Central memory CD4-positive, alpha-beta T cell (primary cell): ENCODE measurements at places on chromosomes 7 and 10.

GRCh38 chr10:11147722-11148121 is 130.1 kb downstream of the CELF2 start:
- no peak for DNase-seq

- DNase-seq: no peak
These were observed 166.9 kb upstream of the BMPER start for GRCh38 chr7:33738260-33738935.

- DNase-seq: no peak
These were observed 225.3 kb downstream of the PTEN start for GRCh38 chr10:88088441-88089340.

DNA sequence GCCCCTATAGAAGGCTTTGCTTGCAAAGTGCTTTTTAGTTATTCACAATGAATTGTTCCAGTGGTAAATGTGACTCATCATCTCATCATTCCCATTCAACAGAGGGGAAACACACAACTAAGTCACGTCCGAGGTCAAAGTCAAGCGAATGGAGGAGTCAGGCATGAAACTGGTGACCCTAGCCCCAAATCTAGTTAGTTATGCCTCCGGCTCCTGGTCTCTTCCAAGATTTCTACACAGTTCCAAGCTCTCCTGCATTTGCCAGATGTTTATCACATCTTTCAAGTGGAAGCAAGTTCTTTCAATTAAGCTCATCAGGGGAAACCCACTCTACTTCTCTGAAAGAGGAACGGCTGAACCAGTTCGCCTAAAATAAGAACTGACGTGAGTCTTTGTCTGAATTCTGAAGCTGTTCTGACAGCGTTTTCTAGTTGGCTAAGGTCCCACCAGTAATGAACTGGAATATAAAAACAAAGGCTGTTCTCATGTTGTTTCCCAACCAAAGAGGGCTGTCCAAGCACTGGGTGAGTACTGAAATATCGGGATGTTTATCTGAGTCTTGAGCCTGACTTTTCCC is 140.9 kb upstream of the NRBF2 start:
- DNase-seq: no peak

- DNase-seq: no peak
These were observed 140.2 kb upstream of the PPP2R2D start for GRCh38 chr10:131760416-131761166.
